ENCODE measurements at places on chromosomes 7 and 10.

GRCh38 chr7:151978616-151979015 lies 22.4 kb downstream of the GALNTL5 start:
- DNase-seq, result no peak

DNA sequence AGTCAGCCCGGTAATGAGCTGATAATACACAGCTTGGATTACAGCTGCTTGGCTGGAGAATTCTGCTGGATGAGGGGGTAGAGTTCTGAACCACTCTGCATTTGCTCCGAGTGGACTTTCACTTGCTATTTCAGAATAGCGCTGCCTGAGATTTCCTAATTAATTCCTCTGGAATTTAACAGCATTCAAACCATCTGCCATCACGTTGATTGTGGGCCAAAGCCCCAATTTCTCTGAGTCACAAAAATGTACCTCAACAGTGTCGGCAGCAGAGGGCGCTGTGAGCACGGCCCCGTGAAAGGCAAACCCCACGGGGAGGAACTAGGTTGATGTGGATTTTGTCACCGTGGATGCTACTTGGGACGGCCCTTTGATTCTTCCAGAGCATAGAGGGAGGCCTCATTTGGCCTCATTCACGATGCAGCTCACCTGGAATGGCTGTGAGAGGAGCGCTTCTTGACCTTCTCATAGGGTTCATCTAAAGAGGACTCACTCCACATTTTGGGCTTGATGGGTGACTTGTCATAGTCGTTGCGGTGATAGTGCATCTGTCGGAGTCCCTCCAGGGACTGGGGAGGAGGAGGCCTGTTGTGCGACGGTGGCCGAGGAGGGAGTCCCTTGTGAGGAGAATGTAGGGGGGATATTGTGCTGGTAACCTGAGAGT lies 73.3 kb downstream of the PRPF18 start:
- DNase-seq, result peak; percentile 22

- DNase-seq, result no peak
Observed at GRCh38 chr7:26489906-26490639, 198.4 kb downstream of the SNX10 start.

GRCh38 chr7:153510674-153511073 lies 541.5 kb upstream of the DPP6 start:
- no peak for DNase-seq

GRCh38 chr7:91291302-91291701 lies 27.1 kb downstream of the FZD1 start:
- no peak for DNase-seq

GRCh38 chr10:114730291-114730690 lies 72.2 kb upstream of the ABLIM1 start:
- DNase-seq, result no peak

DNA sequence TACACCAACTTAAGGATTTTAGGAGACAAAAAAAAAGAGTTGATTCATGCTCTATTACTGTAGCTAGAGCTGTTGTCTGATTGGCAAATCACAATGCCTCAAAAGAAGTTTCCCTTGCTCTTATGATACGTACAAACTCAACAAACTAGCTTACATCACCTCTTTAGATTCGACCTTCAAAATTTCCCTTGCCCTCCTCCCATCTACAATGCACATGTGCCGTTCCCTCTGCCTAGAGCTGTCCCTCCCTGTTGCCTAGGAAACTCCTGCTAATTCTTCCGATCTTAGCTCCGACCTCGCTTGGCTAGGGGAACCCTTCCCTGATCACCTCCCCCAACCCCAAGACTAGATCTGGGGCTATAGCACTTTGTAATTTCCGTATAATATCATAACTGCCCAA lies 55.4 kb downstream of the MAP3K8 start:
- no peak for DNase-seq

DNA sequence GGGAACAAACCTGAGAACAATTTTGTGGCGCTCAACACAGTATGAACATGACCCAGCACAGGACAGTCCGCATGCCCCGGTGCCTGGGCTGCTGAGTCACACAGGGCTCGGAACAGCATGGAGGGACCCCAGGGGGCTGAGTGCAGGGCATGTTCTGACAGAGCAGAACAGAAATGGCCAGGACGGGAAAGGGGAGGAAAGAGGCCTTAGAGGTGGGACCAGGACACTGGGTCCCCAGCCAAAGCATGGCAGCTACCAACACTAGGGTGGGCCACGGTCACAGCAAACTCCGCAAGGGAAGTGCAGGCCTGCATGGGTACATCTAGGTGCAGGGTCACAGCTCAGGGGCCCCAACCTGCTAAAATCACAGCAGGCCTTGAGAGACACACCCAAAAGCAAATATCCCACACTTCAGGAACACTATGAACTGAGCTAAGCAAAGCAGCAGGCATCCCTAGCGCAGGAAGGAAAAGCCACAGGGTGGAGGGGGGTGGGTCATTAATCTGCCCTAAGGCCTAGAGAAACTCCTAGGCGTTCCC lies 5.6 kb downstream of the IMPDH1 start:
- DNase-seq, result no peak

DNA sequence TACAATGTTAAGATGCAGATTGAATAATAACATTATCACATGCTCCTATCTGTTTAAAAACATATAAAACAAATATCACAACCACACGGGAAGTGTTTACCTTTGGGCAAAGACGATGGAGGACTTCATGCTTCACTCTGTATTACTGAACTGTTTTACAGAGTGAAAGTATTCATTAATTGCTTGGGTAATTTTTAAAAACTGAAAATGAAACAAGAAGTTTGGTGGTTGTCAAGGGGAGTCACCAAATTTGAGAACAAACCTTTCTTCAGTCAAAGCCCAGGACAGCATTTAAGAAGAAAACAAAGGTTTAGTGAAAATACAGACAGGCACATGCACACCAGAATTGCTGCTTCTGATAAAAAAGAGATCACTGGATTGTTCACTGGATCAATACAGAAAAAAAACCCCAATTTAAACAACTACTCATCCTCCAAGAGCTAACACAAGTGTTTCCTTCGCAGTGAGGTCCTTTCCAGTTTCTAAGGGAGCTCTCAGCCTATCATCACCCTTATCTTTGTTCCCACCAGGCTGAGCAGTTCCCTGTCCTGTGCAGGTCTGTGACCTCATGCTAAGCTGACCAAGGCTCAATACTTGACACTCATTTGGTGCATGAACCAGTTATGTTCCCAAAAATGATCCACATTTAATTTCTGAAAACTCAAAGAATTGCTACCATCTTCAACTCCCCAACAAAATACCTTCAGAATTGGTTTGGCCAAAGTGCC lies 8.8 kb downstream of the PARP12 start:
- no peak for DNase-seq

DNA sequence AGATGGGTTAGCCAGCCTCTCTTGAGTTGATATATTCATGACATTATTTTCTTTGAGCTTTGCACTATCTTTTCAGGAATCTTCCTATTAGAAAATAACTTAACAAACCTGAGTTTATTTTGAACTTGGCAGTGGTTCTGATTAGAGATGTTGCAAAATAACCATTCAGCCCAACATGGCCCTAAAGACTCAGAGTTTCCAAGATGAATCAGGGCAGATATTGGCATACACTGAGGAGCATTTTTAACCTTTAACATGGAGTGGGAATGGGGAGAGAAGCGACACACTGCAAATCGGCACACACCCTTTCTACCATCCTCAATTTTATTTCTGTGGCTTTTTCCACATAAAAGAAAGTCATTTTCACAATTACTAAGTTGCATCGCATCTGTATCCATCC lies 190.8 kb downstream of the TRIL start:
- no peak for DNase-seq

- DNase-seq, result no peak
Observed at GRCh38 chr7:69814421-69814962, 216.2 kb downstream of the AUTS2 start.

DNA sequence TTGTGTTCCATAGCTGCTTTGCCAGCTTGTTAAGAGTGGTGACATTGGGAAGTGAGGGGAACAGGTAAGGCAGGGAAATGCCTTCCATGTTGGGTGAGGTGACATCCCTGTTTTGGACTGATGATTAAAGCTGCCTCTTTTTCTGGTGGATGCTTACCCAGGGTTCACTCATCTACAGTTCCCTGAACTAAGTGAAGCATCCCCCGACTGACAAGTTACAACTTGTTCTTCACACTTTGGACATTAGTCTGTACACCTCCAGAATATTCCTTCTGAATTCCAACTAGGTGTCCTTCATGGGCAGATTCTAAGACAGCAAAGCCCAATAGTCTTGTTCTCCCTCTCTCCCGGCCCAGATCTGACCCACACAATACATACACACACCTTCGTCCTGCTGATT lies 63.4 kb downstream of the HDAC9 start:
- no peak for DNase-seq

GRCh38 chr7:73638911-73639310 lies 14.6 kb upstream of the MLXIPL start:
- DNase-seq, result no peak

- no peak for DNase-seq
Observed at GRCh38 chr10:125151553-125152449, 8.6 kb downstream of the CTBP2 start.

GRCh38 chr10:126593968-126594701 lies 76.4 kb downstream of the C10orf90 start:
- no peak for DNase-seq

GRCh38 chr7:108376206-108376605 lies 80.0 kb downstream of the NRCAM start:
- DNase-seq, result no peak

DNA sequence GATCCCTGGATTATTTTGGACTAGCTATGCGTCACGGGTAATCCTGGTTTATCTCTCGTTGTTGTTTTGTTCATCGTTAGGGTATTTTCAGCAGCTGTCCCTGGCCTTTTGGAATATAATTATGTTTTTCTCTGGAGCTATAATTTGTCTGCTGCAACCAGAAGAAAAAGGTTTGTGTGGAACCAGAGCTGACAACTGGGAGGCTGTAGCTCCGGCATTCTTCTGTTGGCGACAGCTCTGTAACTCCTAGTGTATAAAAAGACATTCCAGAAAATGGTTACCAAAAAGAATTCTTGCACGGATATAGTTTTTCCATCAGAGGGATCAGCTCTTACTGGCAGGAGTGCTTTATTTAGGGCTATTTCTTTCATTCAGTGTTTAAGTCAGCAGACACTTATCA lies 130.9 kb upstream of the PRR15 start:
- no peak for DNase-seq

DNA sequence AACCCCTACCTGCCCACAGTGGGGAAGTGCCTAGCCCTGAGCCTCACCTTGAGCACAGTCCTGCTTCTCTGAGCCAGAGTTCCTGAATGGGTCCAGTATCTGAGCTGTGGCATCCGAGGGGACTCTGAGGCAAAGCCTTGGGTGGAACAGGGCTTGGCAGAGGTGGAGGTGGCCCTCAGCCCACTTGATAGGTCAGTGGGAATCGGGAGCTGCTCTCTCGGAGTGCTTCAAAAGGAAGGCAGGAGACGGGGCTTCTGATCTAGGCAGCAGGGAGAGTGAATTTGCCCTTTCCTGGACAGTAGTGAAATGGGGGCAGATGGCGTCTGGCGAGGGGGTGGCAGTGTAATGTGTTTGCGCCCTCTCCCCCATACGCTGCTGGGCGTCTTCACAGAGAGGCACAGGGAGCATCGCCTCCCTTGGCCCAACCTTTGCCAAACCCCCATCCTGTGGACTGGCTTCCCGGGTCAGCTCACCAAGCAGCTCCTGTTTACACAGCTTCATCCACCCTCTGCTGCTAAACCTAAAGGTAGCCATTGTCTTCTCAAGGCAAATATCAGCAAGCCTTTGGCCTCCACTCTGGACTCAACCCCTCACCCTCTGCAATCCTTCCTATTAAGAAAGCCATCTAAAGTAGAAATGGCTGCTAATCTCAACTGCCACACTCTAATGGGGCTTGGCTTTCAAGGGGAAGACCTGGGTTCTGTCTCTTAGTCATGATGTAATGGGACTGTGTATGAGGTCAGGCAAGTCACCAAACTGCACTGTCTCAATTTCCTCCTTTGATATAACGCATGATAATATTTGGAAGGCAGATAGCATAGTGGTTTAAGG lies 21.1 kb upstream of the VDAC2 start:
- no peak for DNase-seq
